ENCODE measurements at places on chromosomes 1 and 21.

DNA sequence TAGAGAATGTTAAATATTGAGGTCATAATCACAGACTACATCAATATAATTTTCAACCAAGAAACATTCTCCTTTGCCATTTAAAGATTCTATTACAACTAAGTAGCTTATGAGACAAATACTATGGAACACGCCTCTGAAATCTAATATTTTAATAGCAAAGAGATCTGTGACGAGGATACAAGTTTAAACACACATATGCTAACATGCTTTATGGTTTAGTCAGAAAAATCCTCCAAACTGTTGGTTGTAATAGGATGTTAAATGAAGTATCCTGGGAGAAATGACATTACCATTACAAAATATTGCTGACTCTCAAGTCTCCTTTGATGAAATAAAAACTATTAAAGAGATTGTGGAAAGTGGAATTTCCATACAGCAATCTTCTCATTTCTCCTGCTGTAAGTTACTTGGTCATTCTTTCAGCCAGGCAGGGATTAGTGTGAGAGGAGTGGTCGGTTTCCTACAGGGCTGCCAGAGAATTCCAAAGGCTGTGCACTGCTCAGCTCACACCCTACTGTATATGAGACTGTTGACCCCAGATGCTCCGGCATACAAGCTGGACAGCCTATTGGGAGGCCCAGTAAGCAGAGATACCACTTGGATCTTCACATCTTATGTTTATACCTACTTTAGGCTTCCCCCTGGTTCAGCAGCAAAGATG is 26.6 kb downstream of the SCYL3 start:
- no peak for DNase-seq

GRCh38 chr1:221548942-221549341 is 192.9 kb downstream of the DUSP10 start:
- no peak for DNase-seq

DNA sequence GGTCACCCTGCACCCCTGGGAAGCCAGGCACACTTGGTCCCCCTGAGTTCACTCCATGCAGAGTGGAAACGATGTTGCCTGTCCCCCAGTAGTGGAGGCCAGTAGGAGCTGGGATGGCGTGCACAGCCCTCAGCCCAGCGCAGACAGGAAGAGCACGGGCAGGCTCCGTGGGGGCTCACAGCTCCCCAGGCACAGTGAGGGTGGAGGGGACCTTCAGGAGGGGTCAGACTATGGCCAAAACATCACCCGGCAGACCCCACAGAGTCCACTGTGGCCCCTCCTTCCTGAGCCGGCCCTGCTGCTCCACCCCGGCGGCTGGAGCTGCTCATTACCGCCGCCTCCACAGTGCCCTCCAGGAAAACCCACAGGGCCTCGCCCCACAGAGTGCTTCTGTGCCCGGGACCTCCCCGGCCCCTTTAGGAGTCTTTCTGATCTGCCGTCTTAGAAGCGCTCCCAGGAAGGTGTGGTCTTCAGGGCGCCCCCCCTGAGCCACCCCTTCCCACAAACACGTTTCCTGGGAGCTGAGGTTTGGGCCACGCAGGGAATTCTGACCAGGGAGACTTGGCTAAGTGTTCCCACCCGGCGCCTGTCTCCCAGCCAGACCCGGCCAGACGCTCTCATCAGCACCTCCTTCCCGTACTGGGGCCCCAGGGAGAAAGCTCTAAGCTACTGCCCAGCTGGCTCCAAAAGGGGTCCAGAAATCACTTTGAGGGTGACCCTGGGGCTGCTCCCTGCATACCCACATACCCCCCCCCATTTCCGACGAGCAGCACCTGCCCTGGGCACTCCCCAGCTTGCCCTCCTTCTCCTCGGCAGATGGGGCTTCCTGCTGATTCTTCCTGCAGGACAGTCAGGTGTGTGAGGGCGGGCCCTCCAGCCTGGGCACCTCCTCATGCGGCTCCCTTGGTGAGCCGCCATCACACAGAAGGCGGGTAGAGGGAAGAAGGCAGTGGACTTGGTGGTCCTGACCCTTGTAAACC is 38.8 kb downstream of the RIPK4 start:
- no peak for DNase-seq

DNA sequence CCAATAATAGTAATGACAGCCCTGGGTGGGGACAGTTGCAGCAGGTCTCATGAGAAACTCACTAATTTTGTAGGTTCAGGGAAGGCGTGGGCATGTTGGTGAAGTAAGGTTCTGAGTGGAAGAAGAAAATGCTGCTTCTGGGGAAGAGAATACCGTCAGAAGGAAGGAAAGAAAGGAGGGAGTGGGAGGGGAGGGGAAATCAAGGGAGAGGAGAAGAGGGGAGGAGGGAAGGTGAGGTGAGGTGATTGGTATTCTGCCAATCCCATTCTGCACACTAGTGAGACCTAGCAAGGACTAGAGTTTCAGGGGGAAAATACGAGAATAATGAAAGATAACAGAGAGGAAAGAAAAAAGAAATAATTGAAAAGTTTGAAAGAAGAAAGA is 32.4 kb upstream of the MGST3 start:
- DNase-seq, result no peak

DNA sequence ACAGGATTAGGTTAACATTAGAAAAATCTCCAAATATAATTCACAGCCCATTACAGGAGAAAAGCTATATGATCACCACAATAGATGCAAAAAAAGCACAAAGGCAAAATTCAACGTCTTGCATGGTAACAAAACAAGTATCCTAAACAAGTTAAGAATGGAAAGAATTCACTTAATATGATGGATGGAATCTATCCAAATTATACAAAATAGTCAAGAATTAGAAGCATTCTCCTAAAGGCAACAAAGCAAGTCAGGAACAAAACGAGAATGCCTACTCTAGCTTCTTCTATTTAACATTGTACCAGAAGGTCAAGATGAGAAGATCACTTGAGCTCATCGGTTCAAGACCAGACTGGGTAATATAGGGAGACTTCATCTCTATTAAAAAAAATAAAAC is 442.8 kb downstream of the SETD4 start:
- peak; percentile 52 for DNase-seq

- no peak for DNase-seq
Observed at GRCh38 chr1:36396359-36396758, 1.3 kb downstream of the LSM10 start.

DNA sequence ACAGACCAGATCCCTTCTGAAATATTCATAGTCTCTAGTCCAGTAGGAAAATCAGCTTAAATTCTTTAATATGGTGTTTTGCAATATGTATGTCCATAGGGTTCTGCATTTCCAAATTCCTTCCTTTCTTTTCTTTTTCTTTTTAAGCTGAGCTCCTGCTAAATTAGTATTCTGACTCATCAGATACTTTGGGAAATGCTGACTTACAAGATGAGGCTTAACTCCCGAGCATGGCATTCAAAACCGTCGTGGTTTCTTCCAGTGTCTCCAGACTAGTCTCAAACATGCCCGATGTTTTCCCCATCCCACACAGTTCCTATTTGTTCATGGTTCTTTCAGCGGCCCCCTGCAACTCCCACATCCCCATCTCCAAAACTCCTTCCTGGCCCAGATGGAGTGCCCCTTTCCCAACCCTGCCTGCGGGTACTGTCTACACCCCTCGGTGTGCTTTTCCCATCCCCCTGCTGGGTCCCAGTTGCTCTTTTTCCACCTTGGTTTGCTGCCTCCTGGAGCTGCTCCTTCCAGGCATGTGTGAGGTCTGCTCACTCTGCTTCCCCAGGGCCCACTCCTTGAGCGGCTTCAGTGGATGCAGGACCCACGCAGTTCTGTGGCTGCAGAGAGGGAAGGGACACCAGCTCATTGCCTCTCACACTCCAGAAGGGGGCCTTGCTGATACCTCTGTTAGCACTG is 19.5 kb upstream of the ETV3 start:
- DNase-seq, result peak; percentile 68

GRCh38 chr1:2611621-2612437 is 21.0 kb downstream of the MMEL1 start:
- DNase-seq, result no peak

DNA sequence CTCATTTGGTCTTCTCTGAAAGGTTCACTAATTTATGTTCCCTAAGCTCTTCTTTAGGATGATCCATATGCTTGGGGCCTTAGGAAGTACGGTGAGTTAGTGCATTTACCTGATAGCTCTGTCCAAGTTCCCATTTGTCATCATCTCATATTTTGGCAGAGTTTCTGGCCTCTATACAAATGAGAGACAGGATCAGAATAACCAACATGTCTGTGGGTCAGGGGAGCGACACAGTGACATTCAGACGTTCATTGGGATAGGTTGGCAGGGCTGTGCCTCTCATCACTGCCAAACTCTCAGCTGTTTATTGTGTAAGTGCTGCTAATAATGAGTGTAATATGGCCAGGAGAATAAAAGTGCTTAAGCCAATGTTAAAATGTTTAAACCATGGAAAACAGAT is 561.1 kb upstream of the ZRANB2 start:
- no peak for DNase-seq

DNA sequence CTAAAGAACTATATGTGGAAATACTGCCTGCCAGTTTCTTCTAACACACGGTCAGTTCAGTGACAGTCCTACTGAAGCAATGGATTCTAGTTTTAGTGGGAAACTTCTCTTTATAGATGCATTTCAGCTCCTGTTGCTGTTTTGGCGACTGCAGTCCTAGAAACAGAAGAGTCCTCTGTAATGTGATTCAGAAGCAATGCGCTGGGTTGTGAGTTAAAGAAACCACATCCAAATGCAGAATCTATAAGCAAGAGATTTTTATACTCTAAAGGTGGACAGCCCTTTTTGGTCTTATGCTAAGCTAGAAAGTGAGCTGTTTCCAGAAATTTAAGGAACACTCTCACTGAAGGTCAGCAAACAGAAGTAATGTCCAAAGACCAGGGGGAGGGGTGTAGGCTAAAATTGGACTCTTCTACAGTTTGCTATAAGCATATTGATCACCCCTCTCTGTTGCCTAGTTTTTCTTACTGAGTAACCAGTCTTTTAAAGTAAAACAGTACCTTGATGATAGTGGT is 30.8 kb downstream of the DUSP10 start:
- no peak for DNase-seq

- no peak for DNase-seq
Observed at GRCh38 chr1:60965280-60965854, 117.0 kb upstream of the NFIA start.

DNA sequence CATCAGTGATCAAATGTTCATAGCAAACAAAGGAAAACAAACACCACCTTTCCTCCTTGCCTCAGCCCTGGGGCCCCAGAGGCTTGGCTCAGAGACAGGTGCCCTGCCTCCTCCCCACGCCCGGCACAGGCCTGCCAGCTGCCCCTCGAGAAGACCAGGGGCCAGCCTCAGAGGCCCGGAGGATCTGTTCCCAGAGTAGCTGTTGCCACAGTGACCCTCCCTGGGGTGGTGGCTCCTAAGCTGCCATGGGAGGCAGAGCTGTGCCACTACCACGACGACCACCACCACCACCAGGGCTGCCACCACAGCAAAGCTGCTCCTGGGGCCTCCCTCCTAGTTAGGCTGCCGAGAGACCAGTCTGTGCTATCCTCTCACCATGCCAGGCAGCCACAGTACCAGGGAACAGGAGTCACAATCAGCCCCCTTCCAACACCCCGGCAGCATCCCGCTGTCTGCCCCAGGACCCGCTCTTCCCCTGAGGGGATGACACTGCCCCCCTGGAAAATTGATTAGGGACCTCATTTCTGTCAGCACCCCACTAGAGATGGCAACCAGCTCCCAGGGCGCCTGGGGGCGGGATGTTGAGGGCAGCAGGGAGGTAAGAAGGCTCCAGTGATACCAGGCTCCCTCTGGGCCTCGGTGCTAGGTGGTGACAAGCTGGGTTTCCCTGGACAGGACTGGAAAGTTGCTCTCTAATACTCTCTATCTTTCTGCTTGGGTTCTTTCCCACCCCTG is 30.5 kb downstream of the KCNC4 start:
- DNase-seq, result no peak

GRCh38 chr1:82086739-82087138 is 286.0 kb downstream of the ADGRL2 start:
- DNase-seq, result peak; percentile 8

DNA sequence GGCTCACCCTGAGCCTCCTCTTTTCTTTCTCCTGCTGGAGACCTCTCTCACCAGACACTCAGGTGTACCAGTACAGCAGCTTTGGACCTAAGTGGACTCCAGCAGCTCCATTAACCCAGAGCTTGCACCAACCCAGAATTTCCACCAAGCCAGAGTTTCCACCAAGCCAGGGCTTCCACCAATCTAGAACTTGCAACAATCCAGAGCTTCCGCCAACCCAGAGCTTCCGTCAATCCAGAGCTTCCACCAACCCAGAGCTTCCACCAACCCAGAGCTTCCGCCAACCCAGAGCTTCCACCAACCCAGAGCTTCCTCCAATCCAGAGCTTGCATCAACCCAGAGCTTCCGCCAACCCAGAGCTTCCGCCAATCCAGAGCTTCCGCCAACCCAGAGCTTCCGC is 23.2 kb downstream of the CRYAA start:
- no peak for DNase-seq

- peak; percentile 51 for DNase-seq
Observed at GRCh38 chr1:178651742-178652141, 73.3 kb upstream of the RALGPS2 start.

GRCh38 chr1:232980355-232980978 is 30.1 kb downstream of the NTPCR start:
- DNase-seq, result peak; percentile 19

- peak; percentile 64 for DNase-seq
Observed at GRCh38 chr1:43934101-43934985, 742 bp downstream of the ARTN start.

DNA sequence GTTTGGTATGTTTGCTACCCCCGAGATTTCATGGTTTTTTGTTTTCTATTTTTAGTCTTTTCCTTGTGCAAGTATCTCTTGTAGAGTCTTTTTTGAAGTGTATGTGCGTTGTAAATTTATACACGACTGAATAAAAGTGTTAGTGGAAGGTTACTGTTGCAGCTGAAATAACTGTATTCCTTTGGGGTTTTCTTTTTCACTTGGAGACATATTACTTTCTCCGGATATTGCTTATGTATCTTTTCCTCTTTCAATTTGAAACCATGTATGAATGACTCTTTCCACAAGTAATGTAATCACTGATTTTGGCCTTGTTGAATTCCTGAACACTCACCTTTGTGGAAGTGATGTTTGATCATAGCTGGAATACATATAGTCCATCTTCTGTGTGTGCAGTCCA is 956 bp downstream of the URB2 start:
- DNase-seq, result no peak

- no peak for DNase-seq
Observed at GRCh38 chr1:204932573-204932909, 61.9 kb downstream of the NFASC start.

DNA sequence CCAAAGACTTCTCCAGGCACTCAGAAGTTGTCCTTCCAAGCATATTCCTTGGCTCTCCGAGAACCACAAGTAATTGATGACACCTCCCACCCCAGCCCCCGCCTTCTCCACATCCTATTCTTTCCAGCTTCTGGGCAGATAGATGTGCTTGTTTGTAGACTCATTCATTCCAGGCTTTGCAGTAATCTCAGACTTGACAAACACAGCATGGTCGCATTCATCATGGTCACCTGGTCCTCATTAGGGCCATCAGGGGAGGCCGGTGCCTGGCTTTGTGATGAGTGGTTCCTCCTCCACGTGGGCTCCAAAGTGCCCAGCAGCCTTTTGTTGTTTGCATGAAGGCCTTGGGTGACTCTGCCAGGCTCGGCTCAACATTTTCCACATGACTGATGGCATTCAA is 28.5 kb upstream of the KCNE2 start:
- peak; percentile 74 for DNase-seq

GRCh38 chr1:109513110-109513710 is 3.7 kb upstream of the AMIGO1 start:
- DNase-seq, result no peak

Data from EH (cell line).